Natural killer cell treated with Interleukin-12 subunit alpha and Interleukin-12 subunit beta and Interleukin-15 and Interleukin-18, amount 100 ng/mL, for 72 hours (primary cell): ENCODE measurements at places on chromosomes 13 and 19. TPM values are rescaled to one million over a fixed set of nuclear protein-coding genes. Genes with fewer than 3 reads are reported as not detected.
A peak's percentile ranks its signal among the peaks of the same experiment; 100 is the strongest.

The ZNF135 gene
- 0.20 TPM for total RNA-seq

DNA sequence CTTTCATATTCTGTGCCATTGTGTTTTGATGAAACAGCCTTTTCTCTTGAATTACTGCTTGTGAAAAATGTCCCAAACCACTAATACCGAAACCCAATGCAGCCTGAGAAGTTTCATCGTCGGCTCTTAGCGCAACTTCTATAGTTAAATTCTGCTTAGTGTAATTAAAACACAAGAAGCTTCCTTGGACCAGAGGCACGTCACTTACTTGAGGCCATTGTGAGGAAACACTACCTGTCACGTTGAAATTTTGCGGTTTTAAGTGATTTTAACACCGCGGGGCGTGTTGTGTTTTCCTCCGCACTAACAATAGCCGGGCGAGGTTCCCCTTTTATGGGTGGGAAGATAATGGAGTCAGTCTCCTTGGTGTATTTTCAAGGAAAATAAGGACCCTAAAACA, 70.9 kb downstream of the GGACT start:
- H3K27ac ChIP-seq = peak overlapping the region; percentile 4
- no peaks in the 10 kb centered on the region for H3K36me3 ChIP-seq
- H3K4me3 ChIP-seq = peak overlapping the region; percentile 56
- peaks cover 21% of the 10 kb centered on the region for H3K4me1 ChIP-seq

The SHISA7 gene
- total RNA-seq = not detected

The SMAD9 gene
- not detected for total RNA-seq

GRCh38 chr19:1250437-1251260, 2.3 kb downstream of the MIDN start:
- peak overlapping the region; percentile 80 for H3K27ac ChIP-seq
- H3K4me1 ChIP-seq = peaks cover 4% of the 10 kb centered on the region
- H3K4me3 ChIP-seq = peak overlapping the region; percentile 84
- no peak for DNase-seq
- H3K36me3 ChIP-seq = no peaks in the 10 kb centered on the region
- no peaks in the 10 kb centered on the region for H3K27me3 ChIP-seq

GRCh38 chr19:27905074-27905473, 1307.9 kb downstream of the UQCRFS1 start:
- DNase-seq = no peak
- no peaks in the 10 kb centered on the region for H3K27me3 ChIP-seq
- no peaks in the 10 kb centered on the region for H3K4me1 ChIP-seq
- no peaks in the 10 kb centered on the region for H3K36me3 ChIP-seq
- H3K4me3 ChIP-seq = no peak overlapping the region
- H3K27ac ChIP-seq = no peak overlapping the region

DNA sequence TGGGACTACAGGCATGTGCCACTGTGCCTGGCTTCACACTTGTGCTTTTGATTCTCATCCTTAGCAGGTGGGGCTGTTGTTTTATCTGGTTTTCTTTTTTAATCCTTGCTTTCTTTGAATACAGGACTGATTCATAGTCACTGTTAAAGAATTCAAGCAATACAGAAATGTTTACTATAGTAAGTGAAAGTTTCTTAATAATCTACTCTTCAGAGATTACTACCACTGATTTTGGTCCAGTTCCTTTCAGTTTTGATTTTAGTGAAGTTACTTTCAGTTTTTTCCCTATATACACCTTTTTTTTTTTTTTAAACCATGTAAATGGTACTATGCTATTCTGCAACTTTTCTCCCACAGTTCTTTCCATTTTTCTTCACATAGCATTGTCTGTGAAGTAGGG, 53.6 kb downstream of the GATAD2A start:
- no peak for DNase-seq
- H3K27me3 ChIP-seq = no peaks in the 10 kb centered on the region
- peak overlapping the region; percentile 97 for H3K27ac ChIP-seq
- H3K4me1 ChIP-seq = peaks cover 72% of the 10 kb centered on the region

DNA sequence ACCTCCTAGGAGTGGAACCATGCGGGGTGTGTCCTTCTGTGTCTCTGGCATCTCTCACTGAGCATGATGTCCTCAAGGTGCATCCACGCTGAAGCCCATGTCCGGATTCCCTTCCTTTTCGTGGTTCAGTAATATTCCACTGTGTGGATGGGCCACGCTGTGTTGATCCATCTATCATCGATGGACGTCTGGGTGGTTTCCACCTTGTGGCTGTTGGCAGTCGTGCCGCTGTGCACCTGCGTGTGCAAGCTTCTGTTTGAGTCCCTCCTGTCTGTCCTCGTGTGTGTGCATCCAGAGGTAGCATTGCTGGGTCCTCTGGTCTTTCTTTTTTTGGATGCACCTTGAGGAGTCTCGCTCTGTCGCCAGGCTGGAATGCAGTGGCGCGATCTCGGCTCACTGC, 11.2 kb upstream of the GNA15 start:
- H3K27ac ChIP-seq = no peak overlapping the region
- no peak overlapping the region for H3K4me3 ChIP-seq
- DNase-seq = no peak
- H3K27me3 ChIP-seq = no peaks in the 10 kb centered on the region
- no peaks in the 10 kb centered on the region for H3K36me3 ChIP-seq

DNA sequence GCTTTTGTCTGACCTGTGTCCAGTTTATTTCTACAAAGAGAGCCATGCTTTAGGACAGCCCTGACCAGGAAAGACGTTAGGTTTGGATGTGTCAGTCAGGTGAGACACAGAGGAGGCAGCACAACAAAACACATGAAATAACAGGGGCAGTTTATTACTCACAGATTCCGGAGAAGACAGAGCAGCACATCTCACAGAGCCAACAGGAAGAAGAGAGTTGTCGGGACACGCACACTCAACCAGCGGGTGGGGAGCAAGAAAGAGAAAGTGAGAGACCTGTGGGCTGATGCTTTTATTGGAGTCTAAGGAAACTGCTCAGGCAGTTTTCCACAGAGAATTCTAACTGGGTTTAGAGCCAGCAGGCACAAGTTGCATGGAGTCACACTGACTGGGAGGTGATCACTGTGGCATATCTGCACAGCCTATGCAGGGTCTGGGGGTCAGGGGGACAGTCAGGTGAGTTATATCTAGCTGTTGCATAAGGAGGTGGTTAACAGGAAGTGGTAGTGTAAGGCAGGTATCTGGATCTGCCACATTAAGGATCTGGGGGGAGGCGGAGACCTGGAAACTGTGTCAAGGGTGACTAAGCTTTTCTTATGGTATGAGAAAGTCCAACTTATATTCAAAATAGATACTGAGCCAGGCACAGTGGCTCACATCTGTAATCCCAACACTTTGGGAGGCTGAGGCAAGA, 24.1 kb upstream of the CEACAM20 start:
- H3K27ac ChIP-seq = no peak overlapping the region
- H3K4me1 ChIP-seq = no peaks in the 10 kb centered on the region
- no peak for DNase-seq
- no peaks in the 10 kb centered on the region for H3K36me3 ChIP-seq
- H3K27me3 ChIP-seq = peaks cover 19% of the 10 kb centered on the region

The ZNF296 gene
- 5.5 TPM for total RNA-seq

DNA sequence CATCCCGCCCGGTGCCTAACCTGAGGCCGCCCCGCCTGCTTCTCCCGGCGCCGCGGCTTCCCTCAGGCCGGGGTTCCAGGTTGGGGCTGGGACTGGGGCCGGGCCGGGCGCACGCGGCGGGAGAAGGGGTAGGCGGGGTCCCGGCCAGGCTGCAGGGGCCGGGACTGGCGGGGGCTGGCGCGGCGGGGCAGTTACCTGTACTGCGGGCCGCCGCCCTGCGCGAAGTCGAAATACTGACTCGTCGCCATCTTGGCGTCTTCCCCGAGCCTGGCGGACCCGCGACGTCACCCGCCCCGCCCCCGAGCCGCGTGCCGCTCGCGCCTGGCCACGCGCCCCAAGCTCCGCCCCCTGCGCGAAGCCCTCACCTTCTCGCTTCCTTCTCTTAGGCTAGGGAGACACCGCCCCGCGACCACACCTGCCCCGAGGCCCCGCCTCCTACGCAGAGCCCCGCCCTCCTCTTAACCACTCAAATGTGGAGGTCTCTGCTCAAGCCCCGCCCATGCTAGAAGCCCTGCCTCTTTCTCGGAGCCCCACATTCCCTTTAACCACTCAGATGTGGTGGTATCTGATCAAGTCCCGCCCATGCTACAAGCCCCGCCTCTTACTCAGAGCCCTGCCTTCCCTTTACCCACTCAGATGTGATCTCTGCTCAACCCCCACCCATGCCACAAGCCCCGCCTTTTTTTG, at the start of gene ZFR2:
Gene ZFR2, minus strand, starts transcription at position 269 of the 687 bp plus-strand sequence. Its CDS starts 21 bp downstream, at position 248.
- H3K4me3 ChIP-seq = peak within 1 kb of the TSS; percentile 47
- H3K4me1 ChIP-seq = peaks cover 6% of the 10 kb centered on the region
- H3K36me3 ChIP-seq = peaks cover 6% of the 10 kb centered on the region
- H3K27me3 ChIP-seq = peaks cover 30% of the 10 kb centered on the region
- no peak for DNase-seq
- peak within 1 kb of the TSS; percentile 41 for H3K27ac ChIP-seq

The SOX1 gene
- not detected for total RNA-seq

DNA sequence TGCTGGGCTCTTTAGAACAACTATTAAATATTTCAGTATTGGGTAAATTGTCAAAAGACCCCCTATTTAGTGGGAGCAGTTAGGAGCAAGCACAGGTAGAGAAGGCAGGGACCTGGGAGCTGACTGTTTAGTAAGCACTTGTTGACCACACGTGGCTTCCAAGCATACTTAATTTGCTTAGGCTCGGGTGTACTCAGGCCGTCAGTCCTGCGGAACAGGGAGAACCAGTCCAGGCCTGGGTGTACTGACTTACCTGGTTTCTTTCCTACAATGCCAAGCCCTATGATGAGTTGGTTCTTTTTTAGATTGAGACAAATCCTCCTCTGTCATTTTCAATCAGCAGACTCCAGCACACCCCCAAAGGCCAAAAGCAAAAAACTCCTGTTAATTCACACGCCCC, 90.0 kb downstream of the WDFY2 start:
- H3K4me3 ChIP-seq = no peak overlapping the region
- peaks cover 5% of the 10 kb centered on the region for H3K36me3 ChIP-seq
- DNase-seq = no peak
- peaks cover 25% of the 10 kb centered on the region for H3K4me1 ChIP-seq

- no peak overlapping the region for H3K4me3 ChIP-seq
- H3K27me3 ChIP-seq = peaks cover 3% of the 10 kb centered on the region
- no peaks in the 10 kb centered on the region for H3K4me1 ChIP-seq
- no peak for DNase-seq
- H3K27ac ChIP-seq = no peak overlapping the region
Measured at GRCh38 chr13:98293103-98293502, 116.0 kb upstream of the RNF113B start.

GRCh38 chr13:93480553-93481106, 254.0 kb downstream of the GPC6 start:
- H3K36me3 ChIP-seq = peaks cover under 1% of the 10 kb centered on the region
- no peaks in the 10 kb centered on the region for H3K4me1 ChIP-seq
- H3K4me3 ChIP-seq = no peak overlapping the region
- DNase-seq = no peak
- H3K27ac ChIP-seq = no peak overlapping the region

The TMC4 gene
- total RNA-seq = 1.2 TPM
